ENCODE measurements at places on chromosomes 4 and X. TPM values are rescaled to one million over a fixed set of nuclear protein-coding genes. Genes with fewer than 3 reads are reported as not detected.

The RTL5 gene
- 1.5 TPM for polyA plus RNA-seq

The CXCL11 gene
- not detected for polyA plus RNA-seq

The RFC1 gene
- polyA plus RNA-seq, result 35.3 TPM

The PDLIM3 gene
- polyA plus RNA-seq, result 0.51 TPM

The HSFX1 gene
- 0.09 TPM for polyA plus RNA-seq

DNA sequence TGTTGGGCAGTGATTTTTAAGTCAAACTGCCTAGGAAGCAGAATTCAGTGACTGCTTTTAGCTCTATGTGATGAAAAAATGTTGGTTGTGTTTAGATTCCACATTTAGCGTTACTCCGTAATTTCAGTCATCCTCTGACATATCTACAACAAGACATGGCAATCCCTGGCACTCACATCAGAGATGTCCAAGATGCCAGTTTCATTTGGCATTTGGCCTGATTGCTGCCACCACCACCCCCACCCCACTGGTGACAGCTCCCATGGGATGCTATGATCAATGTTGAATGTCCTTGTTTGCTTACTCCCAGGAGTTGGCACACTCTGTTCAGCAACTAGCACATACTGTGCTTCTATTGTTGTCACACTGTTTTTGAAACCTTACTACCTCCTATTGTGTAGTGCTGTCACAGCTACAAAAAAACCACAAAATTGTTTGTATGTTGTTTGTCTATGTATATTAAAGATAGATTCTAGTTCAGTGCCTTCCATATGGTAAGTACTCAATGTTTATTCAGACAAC, 101.4 kb downstream of the AWAT2 start:
- no peak for DNase-seq

- DNase-seq, result peak; percentile 63
These were observed 337.7 kb upstream of the CTSO start for GRCh38 chr4:156291317-156291716.

GRCh38 chr4:48877827-48878535, 28.6 kb downstream of the OCIAD2 start:
- no peak for DNase-seq

DNA sequence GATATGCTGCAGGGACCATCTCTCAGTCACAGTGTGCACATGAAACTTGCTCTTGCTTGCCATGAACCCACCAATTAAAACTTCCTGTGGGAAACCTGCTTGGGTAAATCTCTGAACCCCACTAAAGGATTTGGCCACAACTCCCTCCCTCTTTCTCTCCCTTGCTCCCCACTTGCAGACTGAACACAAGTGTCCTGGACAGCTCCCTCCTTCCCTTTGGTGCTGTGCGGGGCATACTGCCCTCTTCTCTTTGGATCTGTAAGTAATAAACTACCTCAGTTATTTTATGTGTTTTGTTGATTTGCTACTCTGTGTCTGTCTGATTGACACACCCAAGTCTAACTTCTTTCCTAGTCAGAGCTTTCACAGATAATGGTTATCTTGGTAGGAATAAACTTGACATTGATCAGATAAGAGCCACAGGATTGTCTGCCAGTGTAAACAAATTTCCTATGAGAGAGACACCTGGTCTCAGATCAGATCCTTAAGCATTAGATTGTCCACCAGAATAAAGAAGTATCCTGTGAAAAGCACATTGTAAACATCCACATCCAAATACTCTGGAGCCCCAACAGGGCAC, 41.8 kb downstream of the SULT1E1 start:
- no peak for DNase-seq

DNA sequence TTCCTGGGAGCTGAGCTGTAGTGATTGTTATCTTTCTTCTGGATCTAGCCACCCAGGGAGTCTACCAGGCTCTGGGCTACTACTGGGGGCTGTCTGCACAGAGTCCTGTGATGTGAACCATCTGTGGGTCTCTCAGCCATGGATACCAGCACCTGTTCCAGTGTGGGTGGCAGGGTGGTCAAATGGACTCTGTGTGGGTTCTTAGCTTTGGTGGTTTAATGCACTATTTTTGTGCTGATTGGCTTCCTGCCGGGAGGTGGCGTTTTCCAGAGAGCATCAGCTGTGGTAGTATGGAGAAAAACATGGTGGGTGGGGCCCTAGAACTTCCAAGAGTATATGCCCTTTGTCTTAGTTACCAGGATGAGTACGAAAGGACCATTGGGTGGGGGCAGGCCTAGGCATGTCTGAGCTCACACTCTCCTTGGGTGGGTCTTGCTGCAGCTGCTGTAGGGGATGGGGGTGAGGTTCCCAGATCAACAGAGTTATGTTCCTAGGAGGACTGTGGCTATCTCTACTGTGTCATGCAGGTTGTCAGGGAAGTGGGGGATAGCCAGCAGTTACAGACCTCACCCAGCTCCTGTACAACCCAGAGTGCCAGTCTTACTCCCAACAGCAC, 264.8 kb upstream of the LDB2 start:
- no peak for DNase-seq

GRCh38 chrX:13219991-13220764, 99.7 kb downstream of the ATXN3L start:
- no peak for DNase-seq

DNA sequence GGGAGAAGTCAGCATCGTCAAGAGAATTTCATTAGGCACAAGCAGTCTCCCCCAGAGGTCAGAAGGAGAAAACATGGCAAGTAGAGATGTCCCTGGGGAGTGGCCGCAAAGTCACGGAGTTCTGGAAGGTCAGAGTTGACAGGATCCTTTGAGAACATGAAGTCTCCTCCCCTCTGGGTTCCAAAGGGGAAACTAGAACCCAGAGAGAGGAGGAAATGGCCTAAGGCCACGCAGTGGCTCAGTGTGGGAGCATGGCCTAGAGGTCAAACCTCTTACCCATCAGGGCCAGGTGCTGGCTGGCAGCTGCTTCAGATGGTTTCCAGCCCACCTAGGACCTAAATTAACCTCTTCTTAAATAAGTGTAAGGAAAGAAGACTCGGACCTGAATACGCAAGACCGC, 884 bp downstream of the IDH3G start:
- DNase-seq, result no peak

DNA sequence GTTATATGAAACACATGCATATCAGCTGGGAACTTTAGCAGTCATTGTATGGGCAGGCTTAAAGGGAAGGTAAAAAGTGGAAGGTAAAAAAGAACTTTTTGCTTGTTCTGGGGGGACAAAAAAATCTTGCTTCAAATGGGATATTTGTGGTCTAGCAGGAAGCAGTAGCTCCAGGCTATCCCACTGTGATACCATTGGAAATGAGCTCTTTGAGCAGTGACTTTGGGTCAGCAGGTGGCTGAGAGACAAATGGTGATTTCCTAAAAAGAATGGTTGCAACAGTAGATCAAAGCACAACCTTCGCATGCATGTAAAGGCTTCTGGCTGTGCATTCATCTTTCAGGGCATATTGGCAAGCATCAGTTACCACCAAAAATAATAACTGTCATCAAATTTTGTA, 106.2 kb downstream of the RS1 start:
- DNase-seq, result no peak
